ENCODE measurements at places on chromosomes 11 and 22.

GRCh38 chr22:40235308-40235707 lies 57.6 kb downstream of the TNRC6B start:
- DNase-seq = no peak

GRCh38 chr11:110044226-110044968 lies 48.8 kb upstream of the ZC3H12C start:
- DNase-seq = no peak

GRCh38 chr11:64458997-64459396 lies 100.0 kb downstream of the RPS6KA4 start:
- DNase-seq = no peak

- no peak for DNase-seq
Observed at GRCh38 chr11:131938351-131938751, 567.9 kb downstream of the NTM start.

GRCh38 chr22:47000888-47001287 lies 238.4 kb downstream of the TBC1D22A start:
- no peak for DNase-seq

- DNase-seq = no peak
Observed at GRCh38 chr11:37277896-37278465, 679.9 kb upstream of the RAG2 start.

DNA sequence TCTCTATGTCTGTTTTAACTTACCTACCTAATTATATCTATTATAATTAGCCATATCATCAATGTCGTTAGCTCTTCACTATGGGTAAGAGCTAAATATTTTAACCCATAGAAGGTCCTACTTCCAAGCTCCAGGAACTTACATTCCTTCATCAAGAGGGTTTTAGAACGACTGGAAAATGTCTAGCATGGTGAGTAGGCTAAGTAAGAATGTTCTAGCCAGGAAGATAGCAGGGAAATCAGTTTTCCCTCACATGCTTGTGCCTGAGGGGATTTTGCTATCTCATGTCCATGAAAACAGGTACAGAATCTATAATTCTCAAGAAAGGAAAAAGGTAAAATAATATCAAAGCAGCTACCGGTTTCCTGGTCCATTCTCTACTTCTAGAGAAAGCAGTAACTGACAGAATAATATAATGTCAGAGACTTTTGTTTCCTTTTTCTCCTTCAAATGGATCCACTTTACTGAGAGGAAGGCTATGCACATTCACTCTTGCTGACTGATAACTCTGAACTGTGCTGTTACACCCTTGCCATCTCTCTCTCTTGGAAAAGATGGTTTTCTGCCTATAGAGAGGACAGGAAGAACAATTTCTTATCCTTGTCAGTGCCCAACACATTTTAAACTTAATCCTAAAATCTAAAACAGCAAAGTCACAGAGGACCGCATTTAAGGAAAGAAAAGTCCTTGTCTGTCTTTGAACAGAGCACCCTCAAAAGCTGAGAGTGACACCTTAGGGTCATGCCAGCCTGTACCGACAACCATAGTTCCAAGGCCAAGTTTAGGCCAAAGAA lies 67.0 kb downstream of the MAML2 start:
- DNase-seq = no peak

- no peak for DNase-seq
Observed at GRCh38 chr11:72354356-72355115, 79.8 kb downstream of the CLPB start.

DNA sequence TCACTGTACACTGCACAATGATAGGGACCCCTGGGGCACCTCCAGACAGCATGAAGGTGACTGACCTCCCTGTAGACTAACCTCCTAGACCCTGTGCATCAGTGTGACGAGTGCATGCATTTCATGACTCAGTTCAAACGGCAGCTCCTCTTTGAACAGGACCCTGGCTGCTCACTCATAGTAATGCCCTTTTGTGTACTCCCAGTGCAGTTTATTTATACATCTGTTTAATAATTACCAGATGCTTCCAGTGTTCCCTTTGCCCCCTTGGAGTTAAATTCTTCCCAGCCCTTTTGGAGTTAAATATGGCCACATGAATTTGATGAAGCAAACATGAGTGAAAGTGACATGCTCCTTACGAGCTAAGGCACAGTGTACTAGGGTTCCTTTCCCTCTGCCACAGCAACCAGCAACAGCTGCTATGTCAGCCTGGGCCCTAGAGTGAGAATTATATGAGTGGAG lies 72.4 kb downstream of the PANX1 start:
- DNase-seq = no peak

- DNase-seq = no peak
Observed at GRCh38 chr11:65811764-65812475, 21.8 kb upstream of the SNX32 start.

DNA sequence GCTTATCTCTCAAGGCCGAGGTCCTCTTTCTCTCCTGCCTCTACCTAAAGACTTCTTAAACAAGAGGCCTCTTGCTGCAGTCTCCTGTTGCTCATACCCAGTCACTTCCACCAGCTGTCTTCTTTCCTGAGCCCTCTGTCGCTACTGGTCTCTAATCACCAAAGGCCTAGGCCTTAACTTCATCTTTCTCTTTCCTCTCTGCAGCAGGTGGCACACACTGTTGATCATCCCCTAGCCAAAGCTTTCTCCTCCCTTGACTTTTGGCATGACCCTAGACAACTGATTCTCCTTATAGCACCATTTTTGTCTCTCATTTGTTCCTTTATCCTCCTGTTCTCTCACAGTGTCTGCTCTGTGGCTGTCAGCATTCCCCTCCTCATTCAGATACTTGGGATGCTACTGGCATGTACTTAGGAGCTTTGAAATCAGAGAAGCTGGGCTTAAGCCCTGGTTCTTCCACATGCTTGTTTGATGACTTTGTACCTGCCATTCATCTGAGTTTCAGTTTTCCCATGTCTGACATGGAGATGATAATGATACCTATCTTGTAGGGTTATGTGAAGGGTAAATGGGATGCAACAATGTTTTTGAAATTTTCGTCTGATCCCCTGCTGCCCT lies 22.4 kb downstream of the ENDOD1 start:
- DNase-seq = no peak

- no peak for DNase-seq
Observed at GRCh38 chr11:5631417-5631816, 6.6 kb downstream of the TRIM34 start.

DNA sequence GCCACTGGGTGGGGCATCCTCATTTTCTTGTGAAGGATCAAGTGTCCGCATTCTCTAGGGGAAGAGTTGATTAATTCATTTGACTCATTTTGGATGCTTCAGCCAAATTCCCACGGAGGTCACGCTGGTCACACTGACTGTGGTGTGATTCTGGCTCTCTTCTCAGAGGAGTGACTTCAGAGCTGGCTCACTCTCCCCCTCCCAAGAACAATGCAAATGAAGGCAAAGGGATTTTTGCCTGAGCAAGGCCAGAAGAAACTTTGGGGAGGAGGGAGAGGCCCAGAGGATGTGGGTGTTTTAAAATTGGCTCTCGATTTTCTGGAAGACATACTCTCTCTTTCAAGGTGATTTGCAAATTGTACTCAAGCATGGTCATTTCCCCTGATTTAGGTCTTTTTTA lies 51.1 kb upstream of the LMO2 start:
- DNase-seq = no peak

GRCh38 chr11:83948200-83948599 lies 662.0 kb upstream of the CCDC90B start:
- no peak for DNase-seq

DNA sequence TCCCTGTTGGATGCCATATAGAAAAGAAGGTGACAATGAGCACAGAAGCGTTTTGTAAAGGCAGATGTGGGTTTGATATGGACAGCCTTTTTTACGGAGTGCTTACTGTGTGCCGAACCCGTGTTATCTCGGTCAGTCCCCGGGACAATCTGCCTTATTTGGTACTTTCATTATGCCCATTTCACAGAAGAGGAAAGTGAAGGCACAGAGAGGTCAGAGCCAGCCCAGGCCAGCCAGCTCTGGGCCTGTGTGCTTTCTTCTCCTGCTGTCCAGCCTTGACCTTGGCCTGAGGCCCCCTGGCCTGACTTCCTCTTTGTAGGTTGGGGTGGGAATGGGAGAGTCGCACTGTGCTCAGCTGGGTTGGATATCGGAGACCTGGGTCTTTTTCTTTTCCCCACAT lies 628 bp upstream of the CRYBB1 start:
- no peak for DNase-seq

- no peak for DNase-seq
Observed at GRCh38 chr22:50567721-50568252, 5.1 kb upstream of the SYCE3 start.

- DNase-seq = no peak
Observed at GRCh38 chr11:116427903-116428637, 344.7 kb downstream of the BUD13 start.

DNA sequence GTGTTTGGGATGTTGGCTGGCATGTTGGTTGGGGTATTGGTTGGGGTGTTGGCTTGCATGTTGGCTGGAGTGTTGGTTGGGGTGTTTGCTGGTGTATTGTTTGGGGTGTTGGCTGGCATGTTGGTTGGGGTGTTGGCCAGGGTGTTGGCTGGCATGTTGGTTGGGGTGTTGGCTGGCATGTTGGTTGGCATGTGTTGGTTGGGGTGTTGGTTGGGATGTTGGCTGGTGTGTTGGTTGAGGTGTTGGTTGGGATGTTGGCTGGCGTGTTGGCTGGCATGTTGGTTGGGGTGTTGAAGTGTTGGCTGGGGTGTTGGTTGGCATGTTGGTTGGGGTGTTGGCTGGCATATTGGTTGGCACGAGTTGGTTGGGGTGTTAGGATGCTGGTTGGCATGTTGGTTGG lies 24.5 kb downstream of the OTUB1 start:
- DNase-seq = no peak
